ENCODE measurements at places on chromosomes 6 and 20.

- no peak for DNase-seq
Observed at GRCh38 chr6:105072798-105073199, 107.0 kb downstream of the POPDC3 start.

- no peak for DNase-seq
Observed at GRCh38 chr6:112268019-112268418, 13.7 kb upstream of the LAMA4 start.

- no peak for DNase-seq
Observed at GRCh38 chr6:43407296-43407695, 20.0 kb upstream of the ABCC10 start.

GRCh38 chr20:34582911-34583310, 24.4 kb downstream of the MAP1LC3A start:
- no peak for DNase-seq

GRCh38 chr6:126643352-126643751, 303.4 kb downstream of the CENPW start:
- no peak for DNase-seq

GRCh38 chr6:160424256-160424655, 76.1 kb downstream of the SLC22A3 start:
- DNase-seq = no peak

- DNase-seq = no peak
Observed at GRCh38 chr20:62762801-62763368, 33.4 kb upstream of the MRGBP start.

DNA sequence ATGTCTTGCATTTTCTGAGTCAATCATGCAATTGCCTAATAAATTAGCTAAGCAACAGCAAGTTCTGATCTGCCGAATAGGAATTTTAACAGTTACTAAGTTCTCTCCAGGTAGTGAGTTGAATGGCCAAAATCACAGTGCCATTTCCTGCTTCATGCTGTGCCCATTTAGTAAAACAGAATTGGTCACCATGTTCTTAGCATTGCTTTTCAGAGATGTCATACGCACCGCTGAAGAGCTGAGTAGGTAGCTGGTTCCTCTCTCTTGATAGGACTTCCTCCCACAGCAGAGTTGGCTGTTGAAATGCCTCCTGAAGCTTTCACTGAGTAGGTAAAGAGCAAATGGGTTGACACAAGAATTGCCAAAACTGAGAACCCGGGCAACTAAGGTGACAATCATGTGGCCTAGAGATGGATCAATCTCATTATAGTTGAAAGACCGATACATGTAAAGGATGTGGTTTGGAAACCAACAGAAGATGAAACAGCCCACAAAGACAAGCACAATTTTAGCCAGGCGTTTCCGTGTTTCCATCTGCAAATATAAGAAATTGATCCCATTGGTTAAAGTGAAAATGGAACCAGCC, 57.1 kb upstream of the GJE1 start:
- DNase-seq = no peak

GRCh38 chr20:55888685-55889084, 116.6 kb downstream of the CBLN4 start:
- no peak for DNase-seq

GRCh38 chr6:43935921-43936439, 166.0 kb downstream of the VEGFA start:
- no peak for DNase-seq

- DNase-seq = no peak
Observed at GRCh38 chr20:44003609-44004008, 89.0 kb downstream of the TOX2 start.

- no peak for DNase-seq
Observed at GRCh38 chr6:153767127-153767526, 271.9 kb upstream of the OPRM1 start.

DNA sequence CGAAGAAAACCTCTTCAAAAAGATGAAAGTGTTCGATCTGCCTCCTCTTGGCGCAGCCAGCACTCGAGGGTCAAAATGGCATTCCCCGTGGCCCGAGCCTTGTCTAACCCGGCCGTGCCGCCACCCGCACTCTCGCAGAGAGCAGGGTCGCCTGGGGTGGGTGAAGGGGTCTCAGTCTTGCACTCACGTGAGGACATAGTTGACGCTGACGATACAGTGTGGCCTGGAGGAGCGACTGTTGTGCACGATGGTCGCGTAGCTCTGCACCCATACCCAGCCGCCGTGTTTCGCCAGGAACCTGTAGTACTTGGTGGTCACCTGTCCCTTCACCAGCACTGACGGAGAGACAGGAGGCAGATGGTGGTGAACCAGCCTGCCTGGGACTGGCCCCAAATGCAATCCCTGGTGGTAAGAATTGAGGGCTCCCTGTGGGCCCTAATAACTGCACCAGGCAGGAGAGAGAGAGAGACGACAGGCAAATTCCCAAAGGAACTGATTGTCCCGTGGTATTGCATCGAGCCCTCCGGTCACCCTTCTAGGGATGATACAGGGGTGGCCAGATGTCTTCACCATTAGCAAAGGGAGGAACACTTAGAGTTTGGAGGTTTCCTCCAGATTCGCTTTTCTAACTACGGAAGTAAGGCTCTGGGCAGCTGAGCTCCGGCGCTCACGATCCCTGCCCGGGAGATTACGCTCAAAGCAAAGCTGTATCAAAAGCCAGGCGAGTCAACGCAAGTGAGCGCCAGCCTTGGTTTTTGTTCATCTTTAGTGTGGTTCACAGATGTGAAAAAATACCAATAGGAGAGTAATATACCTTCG, 17.4 kb downstream of the SIM1 start:
- DNase-seq = no peak

GRCh38 chr6:150905769-150906168, 40.3 kb downstream of the MTHFD1L start:
- DNase-seq = no peak

GRCh38 chr20:47198254-47198671, 158.2 kb downstream of the ZMYND8 start:
- no peak for DNase-seq

GRCh38 chr6:124396361-124396760, 565.9 kb upstream of the RNF217 start:
- DNase-seq = no peak

DNA sequence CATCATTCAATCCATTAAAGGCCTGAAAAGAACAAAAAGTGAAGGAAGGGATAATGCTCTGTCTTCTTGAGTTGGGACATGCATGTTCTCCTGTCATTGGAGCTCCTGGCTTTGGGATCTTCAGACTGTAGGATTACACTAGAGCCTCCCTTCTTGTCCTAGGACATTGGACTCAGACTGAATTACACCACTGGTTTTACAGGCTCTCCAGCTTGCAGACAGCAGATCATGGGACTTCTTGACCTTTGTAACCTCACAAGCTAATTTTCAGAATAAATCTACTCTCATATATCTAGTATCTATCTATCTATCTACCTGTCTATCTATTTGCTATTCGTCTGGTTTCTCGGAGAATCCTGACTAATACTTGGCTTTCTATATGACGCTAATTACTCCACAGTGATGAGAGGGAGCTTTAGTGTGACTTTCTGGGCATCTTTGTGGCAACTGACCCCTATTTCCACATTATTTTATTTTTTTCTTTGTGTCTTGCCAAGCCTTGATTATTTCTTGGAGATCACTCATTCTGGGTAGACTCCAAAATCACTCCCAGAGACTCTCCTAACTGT, 151.9 kb upstream of the ZNF184 start:
- DNase-seq = no peak

GRCh38 chr6:34556031-34556471, at the start of gene SPDEF:
Gene SPDEF (minus strand): TSS chr6:34556329. CDS start chr6:34544455, 11,874 bp downstream.
- no peak for DNase-seq

- DNase-seq = no peak
Observed at GRCh38 chr6:130908958-130909357, 81.8 kb downstream of the SMLR1 start.

DNA sequence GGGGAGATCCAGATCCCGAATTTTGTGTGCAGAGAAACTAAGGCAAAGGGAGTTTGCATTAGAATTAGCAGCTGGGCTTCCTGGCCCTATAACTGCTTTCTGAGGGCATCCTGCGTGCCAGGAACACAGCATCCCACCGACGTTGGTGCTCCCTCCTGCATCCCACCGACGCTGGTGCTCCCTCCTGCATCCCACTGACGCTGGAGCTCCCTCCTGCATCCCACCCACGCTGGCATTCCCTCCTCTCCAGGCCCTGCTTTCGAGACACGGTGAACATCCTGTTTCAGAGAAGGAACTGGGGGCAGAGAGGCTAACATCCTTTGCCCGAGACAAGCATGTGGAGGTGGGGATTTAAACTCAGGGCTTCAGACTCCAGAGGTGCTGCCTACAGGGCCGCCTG, 44.4 kb downstream of the DACT2 start:
- no peak for DNase-seq

GRCh38 chr6:157614026-157614568, 208.9 kb upstream of the SNX9 start:
- DNase-seq = no peak

- no peak for DNase-seq
Observed at GRCh38 chr20:39899881-39900280, 789.2 kb downstream of the MAFB start.

- DNase-seq = peak; percentile 46
Observed at GRCh38 chr20:25136643-25137559, 55.0 kb upstream of the VSX1 start.

- no peak for DNase-seq
Observed at GRCh38 chr20:4453359-4453758, 268.4 kb upstream of the PRND start.

- DNase-seq = no peak
Observed at GRCh38 chr6:146878168-146878951, 279.6 kb downstream of the ADGB start.

- DNase-seq = no peak
Observed at GRCh38 chr6:20810727-20811108, 276.5 kb downstream of the CDKAL1 start.

DNA sequence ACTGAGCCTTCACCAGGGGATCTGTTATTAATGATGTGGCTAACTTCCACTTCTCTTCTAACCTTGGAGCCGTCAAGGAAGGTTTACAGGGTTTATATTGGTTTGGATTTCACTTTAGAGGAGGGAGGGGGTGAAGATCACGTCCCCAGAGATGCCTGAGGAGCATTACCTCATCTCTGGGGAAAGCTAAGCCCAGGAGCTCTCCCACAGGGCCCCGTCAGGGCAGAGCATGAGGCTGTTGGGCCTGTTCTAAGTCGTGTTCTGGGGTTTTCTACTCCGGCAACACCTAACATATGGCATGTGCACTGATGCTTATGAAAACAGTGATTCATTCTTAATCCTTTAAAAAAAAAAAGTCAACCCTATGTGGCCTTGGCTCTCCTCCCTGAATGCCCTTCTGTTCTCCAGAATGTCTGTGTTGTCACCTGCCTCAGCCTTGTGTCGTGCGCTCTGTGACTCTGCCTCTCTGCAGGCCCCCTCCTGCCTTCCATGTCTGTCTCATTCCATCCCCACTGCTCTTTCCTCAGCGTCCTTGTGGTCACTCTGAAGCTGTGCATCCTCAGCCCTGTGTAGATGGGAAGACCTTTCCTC, 97.4 kb upstream of the JARID2 start:
- peak; percentile 25 for DNase-seq

- DNase-seq = no peak
Observed at GRCh38 chr6:82365016-82365795, 1.6 kb downstream of the TPBG start.

DNA sequence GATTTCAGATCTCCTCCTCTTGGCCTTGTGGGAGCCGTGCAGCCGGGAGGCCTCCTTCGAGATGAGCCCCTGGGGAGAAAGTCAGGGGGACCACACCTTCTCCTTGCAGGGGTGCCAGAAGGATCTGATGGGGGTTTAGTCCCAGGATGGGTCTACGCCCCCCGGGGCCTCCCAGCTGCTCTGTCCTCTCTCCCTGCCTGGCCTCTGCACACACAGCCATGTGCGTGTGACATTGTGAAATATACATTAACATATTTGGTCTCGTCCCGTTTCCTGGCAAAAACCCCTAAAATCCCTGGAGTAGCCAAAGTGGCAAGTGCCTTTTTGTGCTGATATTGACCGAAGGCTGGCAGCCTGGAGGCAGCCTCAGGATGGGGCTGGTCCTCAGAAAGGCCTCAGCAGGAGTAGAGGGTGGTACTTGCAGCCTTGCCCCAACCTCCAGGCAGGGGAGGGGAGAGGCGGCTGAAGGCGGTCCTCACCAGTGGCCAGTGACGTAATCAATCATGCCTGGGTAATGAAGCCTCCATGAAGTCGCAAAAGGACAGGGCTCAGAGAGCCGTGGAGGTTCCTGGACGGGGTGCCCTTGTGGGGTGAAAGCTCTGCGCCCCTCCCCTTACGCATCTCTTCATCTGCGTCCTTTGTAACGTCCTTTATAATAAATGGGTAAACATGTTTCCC, 5.1 kb upstream of the HELZ2 start:
- DNase-seq = no peak

GRCh38 chr6:3281631-3282475, 23.1 kb downstream of the PSMG4 start:
- DNase-seq = peak; percentile 25

GRCh38 chr6:83976037-83976755, 57.4 kb upstream of the MRAP2 start:
- DNase-seq = no peak

DNA sequence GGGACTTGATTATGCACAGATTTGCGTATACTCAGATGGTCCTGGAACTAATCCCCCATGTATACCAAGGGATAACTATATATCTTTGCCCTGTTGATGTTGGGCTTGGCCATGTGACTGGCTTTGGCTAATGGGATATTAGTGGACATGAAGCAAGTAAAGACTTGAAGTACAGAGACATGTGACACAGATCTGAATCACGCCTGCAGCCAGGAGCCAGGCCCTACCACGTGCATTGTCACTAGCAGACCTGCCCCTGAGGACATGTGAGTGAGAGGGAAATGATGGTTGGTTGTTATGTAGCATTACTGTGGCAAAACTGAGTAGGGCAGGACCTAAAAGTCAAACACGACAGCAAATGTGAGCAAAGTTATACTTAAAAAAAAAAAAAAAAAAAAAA, 155.7 kb downstream of the AKAP7 start:
- no peak for DNase-seq

GRCh38 chr6:7216941-7217621, 95.9 kb downstream of the SSR1 start:
- DNase-seq = no peak

- no peak for DNase-seq
Observed at GRCh38 chr6:14619419-14619781, 501.8 kb downstream of the CD83 start.

- DNase-seq = no peak
Observed at GRCh38 chr20:49447946-49448809, 34.3 kb downstream of the KCNB1 start.

DNA sequence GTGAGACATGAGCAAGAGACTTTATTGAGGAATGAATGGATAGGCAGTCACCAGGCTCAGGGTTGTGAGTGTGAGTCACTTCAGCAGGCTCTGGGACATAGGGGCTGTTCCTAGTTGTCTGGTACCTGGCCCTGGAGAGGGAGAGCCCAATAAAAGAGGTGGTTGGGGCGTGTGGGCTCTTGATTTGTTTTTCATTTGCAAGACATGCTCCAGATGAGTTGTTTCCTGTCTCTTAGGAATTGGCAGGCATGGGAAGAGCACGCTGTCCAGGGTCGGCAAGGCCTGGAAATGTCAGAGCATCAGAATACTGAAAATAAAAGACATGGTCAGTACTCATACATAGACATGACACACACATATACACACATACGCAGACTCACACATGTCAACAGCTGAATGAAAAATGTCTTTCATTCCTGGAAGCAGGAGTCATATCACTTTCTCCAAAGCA, 166.3 kb upstream of the SULF2 start:
- no peak for DNase-seq

Measured in BJ (cell line).